ENCODE measurements at places on chromosomes 7 and 10. TPM values are rescaled to one million over a fixed set of nuclear protein-coding genes. Genes with fewer than 3 reads are reported as not detected.

The PSD gene
- 1.4 TPM for total RNA-seq

The OLAH gene
- total RNA-seq = not detected

The FAM24B gene
- 7.3 TPM for total RNA-seq

DNA sequence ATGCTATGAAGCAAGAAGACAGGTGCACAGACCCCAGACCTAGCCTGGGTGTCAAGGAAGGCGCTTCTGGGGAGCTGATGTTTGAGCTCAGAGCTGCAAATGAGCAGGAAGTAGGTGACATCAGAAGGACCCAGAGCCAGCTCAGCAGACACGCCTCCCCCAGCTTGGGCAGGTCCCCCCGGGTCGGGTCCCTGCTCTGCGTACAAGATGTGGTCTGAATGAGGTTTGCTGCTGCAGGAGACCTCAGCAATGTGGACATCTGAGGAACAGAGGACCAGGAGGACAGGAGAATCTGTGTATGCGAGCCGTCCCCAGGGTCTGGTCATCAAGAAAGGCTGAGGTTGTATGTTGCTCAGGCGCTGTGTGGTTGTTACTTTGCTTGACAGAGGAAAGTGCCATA is 51.8 kb downstream of the TACC2 start:
- H3K36me3 ChIP-seq = no peaks in the 10 kb centered on the region
- no peak overlapping the region for H3K4me3 ChIP-seq
- no peaks in the 10 kb centered on the region for H3K4me1 ChIP-seq
- no peak overlapping the region for H3K27ac ChIP-seq

GRCh38 chr7:21076054-21076453 is 289.4 kb upstream of the SP8 start:
- no peaks in the 10 kb centered on the region for H3K4me1 ChIP-seq
- H3K27me3 ChIP-seq = no peaks in the 10 kb centered on the region
- no peak overlapping the region for H3K27ac ChIP-seq
- no peak for DNase-seq

DNA sequence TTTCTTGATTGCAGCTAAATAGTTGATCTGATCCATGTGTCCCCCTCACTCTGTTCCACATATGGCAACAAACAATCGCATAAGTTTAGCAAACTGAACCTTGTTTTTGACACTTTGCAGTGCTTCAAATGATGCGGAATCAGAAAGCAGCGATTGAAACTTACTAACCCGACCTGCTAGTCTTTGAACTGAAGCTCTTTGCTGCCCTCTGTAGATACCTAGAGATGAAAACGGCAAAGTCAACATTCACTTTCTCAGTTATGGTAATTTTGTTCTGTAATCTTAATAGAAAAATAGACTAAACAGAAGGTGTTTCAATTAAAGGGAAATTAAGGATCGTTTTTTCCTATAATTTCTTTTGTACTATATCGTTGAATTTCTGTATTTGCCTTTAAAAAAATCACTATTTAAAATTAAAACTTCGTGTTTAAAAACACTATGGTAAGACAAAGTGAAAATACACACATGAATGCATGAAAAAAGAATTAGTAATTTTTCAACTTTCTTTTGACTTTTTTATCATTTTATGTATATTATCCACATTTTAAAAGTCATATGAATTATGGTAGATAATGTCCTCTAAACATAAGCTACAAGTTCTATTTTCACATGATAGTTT is 276.5 kb downstream of the MAGI2 start:
- no peaks in the 10 kb centered on the region for H3K36me3 ChIP-seq
- no peak overlapping the region for H3K4me3 ChIP-seq
- no peaks in the 10 kb centered on the region for H3K27me3 ChIP-seq
- no peaks in the 10 kb centered on the region for H3K4me1 ChIP-seq
- no peak overlapping the region for H3K27ac ChIP-seq
